Chondrocyte (in vitro differentiated cells): ENCODE measurements at places on chromosomes 12 and 14. TPM values are rescaled to one million over a fixed set of nuclear protein-coding genes. Genes with fewer than 3 reads are reported as not detected.
A peak's percentile ranks its signal among the peaks of the same experiment; 100 is the strongest.

- peak overlapping the region; percentile 52 for H3K27ac ChIP-seq
- H3K36me3 ChIP-seq = peaks cover 2% of the 10 kb centered on the region
- peaks cover 70% of the 10 kb centered on the region for H3K4me1 ChIP-seq
- no peaks in the 10 kb centered on the region for H3K27me3 ChIP-seq
- DNase-seq = no peak
- no peak overlapping the region for H3K4me3 ChIP-seq
These were observed 253.9 kb downstream of the CACNA1C start for GRCh38 chr12:2306735-2307134.

- no peak for DNase-seq
- H3K27me3 ChIP-seq = peaks cover 18% of the 10 kb centered on the region
- peaks cover 14% of the 10 kb centered on the region for H3K4me1 ChIP-seq
- no peak overlapping the region for H3K4me3 ChIP-seq
These were observed 94.2 kb upstream of the SFSWAP start for GRCh38 chr12:131616738-131617137.

GRCh38 chr14:86935241-86935885, 1057.6 kb downstream of the GALC start:
- no peaks in the 10 kb centered on the region for H3K4me1 ChIP-seq
- H3K27me3 ChIP-seq = no peaks in the 10 kb centered on the region
- H3K4me3 ChIP-seq = no peak overlapping the region
- H3K27ac ChIP-seq = no peak overlapping the region

DNA sequence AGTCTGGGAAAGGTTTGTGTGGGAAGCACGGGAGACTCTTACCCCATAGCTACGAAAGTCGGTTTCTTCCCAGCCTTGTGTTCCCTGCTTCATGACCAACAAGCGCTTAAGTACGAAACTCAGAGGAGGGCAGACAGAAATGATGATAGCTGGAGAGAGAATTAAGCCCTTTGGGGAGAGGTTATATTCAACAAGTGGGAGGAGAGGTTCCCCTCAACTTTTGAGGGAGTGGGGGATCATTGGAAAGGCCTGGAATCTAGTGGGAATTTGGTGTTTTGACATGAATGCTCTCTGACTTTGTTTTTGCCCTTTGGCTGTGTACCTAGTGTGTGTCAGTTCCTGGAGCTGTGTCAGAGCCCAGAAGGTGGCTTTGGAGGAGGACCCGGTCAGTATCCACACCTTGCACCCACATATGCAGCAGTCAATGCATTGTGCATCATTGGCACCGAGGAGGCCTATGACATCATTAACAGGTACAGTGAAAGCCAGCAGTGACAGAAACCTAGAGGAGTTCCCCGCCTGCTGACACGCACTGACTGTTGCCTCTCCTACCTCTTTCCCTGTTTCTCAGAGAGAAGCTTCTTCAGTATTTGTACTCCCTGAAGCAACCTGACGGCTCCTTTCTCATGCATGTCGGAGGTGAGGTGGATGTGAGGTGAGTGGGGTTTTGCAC, 40.6 kb downstream of the FNTB start:
- DNase-seq = no peak
- H3K27me3 ChIP-seq = no peaks in the 10 kb centered on the region
- H3K36me3 ChIP-seq = peaks cover 34% of the 10 kb centered on the region

DNA sequence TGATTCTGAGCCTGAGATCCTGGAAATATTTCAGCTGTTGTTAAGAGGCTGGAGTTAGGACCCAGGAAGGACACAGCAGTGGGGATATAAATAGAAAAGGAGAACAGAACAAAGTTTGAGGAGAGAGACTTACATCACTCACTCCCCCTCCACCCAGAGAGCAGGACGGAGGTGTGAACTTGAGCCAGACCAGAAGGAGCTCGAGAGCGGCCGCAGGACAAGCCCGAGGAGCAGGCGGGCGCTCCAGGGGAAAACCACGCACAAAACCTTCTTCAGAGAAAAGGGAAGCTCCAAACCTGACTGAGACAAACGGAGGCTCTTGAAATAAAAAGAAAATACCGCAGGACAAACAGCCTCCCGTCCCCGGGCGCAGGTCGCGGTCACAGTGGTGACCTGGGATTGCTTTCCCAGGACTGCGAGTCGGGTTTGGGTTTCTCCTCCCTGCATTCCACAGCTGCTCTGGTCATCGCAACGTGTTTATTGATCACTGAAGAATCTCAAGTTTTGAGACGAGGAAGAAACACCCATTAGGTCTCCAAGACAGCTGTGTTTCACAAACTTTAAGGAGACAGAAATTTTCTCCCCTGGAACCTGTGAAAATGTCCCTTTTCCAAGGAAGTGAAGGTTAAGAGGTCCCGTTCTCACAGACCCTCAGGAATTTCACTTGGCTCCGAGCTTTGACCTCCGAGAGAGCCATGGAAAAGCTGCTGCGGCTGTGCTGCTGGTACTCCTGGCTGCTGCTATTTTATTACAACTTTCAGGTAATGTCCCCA, at the start of gene ADGRD1:
Gene ADGRD1 (plus strand): TSS at position 137 of the 773 bp plus-strand sequence. CDS start 559 bp downstream, at position 696.
- H3K27ac ChIP-seq = peak within 1 kb of the TSS; percentile 75
- H3K36me3 ChIP-seq = no peaks in the 10 kb centered on the region
- peaks cover 5% of the 10 kb centered on the region for H3K27me3 ChIP-seq
- H3K4me1 ChIP-seq = peaks cover 23% of the 10 kb centered on the region

DNA sequence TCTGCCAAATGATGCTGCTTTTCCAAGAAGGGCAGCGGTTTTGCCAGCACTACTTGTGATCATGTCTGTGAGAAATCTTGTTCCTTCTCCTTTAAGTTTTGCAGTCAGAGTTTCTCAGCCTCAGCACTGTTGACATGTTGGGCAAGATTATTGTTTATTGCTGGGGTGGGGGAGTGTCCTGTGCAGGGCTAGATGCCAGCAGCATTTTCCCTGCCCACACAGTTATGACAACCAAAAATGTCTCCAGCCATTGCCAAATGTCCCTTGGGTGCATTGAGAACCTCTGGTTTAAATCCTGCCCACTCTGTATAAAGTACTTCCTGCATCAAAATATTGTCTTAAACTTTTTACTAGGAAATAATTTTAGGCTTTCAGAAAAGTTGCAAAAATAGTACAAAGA, 20.0 kb downstream of the TMEM132C start:
- peaks cover 5% of the 10 kb centered on the region for H3K27me3 ChIP-seq
- DNase-seq = no peak
- no peak overlapping the region for H3K4me3 ChIP-seq
- H3K36me3 ChIP-seq = peaks cover 2% of the 10 kb centered on the region

- H3K36me3 ChIP-seq = peaks cover 2% of the 10 kb centered on the region
- no peaks in the 10 kb centered on the region for H3K27me3 ChIP-seq
- H3K27ac ChIP-seq = peak overlapping the region; percentile 99
- H3K4me1 ChIP-seq = peaks cover 87% of the 10 kb centered on the region
- peak; percentile 83 for DNase-seq
These were observed 974 bp upstream of the TNS2 start for GRCh38 chr12:53048780-53049401.

DNA sequence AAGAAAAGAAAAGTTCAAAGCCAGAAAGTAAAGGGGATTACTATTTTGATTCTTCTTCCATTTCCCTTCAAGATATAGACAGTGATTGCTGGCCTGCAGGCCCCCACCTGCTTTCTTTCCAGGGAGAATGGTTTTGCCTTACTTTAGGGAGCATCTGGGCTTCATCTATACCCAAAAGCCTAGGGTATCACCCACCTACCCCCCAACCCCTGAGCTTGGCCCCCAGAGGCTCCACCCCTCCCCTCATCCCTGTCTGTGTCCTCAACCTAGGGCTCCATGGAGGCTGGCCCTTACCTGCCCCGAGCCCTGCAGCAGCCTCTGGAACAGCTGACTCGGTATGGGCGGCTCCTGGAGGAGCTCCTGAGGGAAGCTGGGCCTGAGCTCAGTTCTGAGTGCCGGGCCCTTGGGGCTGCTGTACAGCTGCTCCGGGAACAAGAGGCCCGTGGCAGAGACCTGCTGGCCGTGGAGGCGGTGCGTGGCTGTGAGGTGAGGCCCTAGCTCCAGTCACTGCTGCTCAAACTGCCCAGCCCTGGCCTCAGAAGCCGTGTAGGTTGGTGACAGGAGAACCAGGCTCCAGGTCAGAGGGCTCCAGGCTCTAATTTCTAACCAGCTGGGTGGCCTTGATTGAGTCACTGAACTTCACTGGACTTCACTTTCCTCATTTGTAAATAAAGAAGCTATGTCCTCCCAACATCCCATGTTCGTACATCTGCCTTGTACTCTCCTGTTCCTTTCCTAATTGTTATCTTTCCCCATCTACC, 13.6 kb downstream of the ARHGEF40 start:
- no peak for DNase-seq
- peak overlapping the region; percentile 77 for H3K27ac ChIP-seq
- H3K4me1 ChIP-seq = peaks cover 24% of the 10 kb centered on the region
- no peaks in the 10 kb centered on the region for H3K27me3 ChIP-seq
- H3K4me3 ChIP-seq = no peak overlapping the region

DNA sequence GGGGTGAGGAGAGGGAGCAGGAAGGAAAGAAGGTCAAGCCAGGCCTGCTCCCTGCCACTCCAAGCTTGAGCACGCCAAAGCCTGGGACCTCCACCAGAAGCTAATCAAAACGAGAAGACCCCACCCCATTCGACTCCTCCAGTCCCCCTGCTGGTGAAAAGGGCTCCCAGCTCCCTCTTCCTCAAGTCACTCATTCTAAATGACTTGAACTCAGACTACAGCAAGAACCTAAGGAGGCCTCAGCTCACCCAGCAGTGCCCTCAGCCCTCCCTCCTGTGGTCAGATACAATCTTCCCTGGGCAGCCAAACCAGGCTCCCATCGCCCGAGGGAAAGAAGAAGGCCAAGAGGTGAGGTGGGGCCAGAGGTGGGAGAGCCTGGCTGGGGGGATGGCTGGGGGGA, 17.4 kb downstream of the HDAC7 start:
- H3K27me3 ChIP-seq = no peaks in the 10 kb centered on the region
- H3K36me3 ChIP-seq = peaks cover 1% of the 10 kb centered on the region
- no peak for DNase-seq
- no peak overlapping the region for H3K27ac ChIP-seq
- peaks cover 67% of the 10 kb centered on the region for H3K4me1 ChIP-seq
- H3K4me3 ChIP-seq = no peak overlapping the region

- peaks cover 10% of the 10 kb centered on the region for H3K27me3 ChIP-seq
- H3K27ac ChIP-seq = no peak overlapping the region
- no peaks in the 10 kb centered on the region for H3K4me1 ChIP-seq
- no peak overlapping the region for H3K4me3 ChIP-seq
- H3K36me3 ChIP-seq = no peaks in the 10 kb centered on the region
These were observed 211.9 kb upstream of the TBX3 start for GRCh38 chr12:114895827-114896226.

- H3K36me3 ChIP-seq = peaks cover 5% of the 10 kb centered on the region
- H3K27ac ChIP-seq = no peak overlapping the region
These were observed 83.2 kb downstream of the ANO4 start for GRCh38 chr12:100877776-100878175.

- no peak overlapping the region for H3K27ac ChIP-seq
- H3K27me3 ChIP-seq = peaks cover 13% of the 10 kb centered on the region
These were observed 113.3 kb upstream of the CAND1 start for GRCh38 chr12:67155863-67156262.

GRCh38 chr12:68509242-68509641, 101.5 kb upstream of the RAP1B start:
- no peak for DNase-seq
- H3K36me3 ChIP-seq = no peaks in the 10 kb centered on the region
- H3K27ac ChIP-seq = no peak overlapping the region
- peaks cover 26% of the 10 kb centered on the region for H3K4me1 ChIP-seq

The IGF1 gene
- 0.64 to 1.4 TPM (median 1.3 TPM) in 3 replicates for total RNA-seq

The SYNDIG1L gene
- total RNA-seq = not detected in 3 replicates

The RERGL gene
- total RNA-seq = 0.27 TPM in 1 of 3 replicates, not detected in the others

The RAD51AP1 gene
- total RNA-seq = 3.8 to 8.7 TPM (median 3.8 TPM) in 3 replicates

The ITGA7 gene
- total RNA-seq = 5.6 to 32.4 TPM (median 31.6 TPM) in 3 replicates

The RNASE4 gene
- total RNA-seq = 23.6 to 32.1 TPM (median 28.5 TPM) in 3 replicates

The LGR5 gene
- 13.8 to 31.0 TPM (median 14.3 TPM) in 3 replicates for total RNA-seq
